ENCODE measurements at places on chromosomes 11 and 22.

- no peak for DNase-seq
Observed at GRCh38 chr11:111019451-111019850, 226.1 kb upstream of the POU2AF2 start.

- no peak for DNase-seq
Observed at GRCh38 chr22:23509571-23510302, 70.4 kb downstream of the IGLL1 start.

- no peak for DNase-seq
Observed at GRCh38 chr22:48803948-48804810, 1023.5 kb downstream of the BRD1 start.

GRCh38 chr11:64967375-64967774 lies 4.5 kb downstream of the MAJIN start:
- no peak for DNase-seq

DNA sequence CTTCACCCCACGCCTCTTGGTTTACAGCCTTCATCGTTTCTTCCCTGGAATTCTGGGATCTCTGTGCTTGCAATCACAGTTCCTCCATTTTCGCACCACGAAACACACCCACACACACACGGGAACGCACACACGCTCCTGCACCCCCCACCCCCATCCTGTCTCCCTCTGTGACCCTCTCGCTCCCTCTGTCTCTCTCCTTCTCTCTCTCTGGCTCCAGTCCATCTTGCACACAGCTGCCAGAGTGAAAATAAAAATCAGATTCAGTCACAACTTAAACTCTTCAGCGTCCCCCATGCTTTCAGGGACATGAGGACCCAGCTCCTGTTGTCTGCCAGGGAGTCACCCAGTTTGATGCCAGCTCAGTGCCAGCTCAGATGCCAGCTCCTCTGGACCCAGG lies 3.0 kb downstream of the GAL start:
- no peak for DNase-seq

GRCh38 chr11:65692367-65692766 lies 19.7 kb upstream of the KAT5 start:
- no peak for DNase-seq

- DNase-seq: no peak
Observed at GRCh38 chr11:65814131-65814985, 19.4 kb upstream of the SNX32 start.

- peak; percentile 23 for DNase-seq
Observed at GRCh38 chr22:26502688-26503561, 9.3 kb downstream of the TFIP11 start.

DNA sequence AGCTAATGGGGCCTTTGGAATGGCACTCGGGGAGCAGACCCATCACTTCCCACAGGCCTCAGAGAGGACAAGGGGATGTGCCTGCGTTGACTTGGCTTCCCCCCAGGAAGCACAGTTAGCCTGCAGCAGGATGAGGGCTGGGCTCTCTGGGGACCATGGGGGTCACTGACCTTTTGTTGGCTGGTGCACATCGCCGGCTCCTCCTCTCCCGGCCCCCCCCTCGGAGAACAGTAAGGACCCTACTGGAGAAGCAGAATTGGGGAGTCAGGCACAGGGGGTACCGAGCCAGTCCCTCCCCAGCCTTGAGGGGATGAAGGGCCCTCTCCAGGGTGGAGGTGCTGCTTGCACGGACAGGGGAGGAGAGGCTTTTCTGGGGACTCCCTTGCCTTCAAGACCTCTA lies 32.8 kb downstream of the NRXN2 start:
- DNase-seq: no peak

DNA sequence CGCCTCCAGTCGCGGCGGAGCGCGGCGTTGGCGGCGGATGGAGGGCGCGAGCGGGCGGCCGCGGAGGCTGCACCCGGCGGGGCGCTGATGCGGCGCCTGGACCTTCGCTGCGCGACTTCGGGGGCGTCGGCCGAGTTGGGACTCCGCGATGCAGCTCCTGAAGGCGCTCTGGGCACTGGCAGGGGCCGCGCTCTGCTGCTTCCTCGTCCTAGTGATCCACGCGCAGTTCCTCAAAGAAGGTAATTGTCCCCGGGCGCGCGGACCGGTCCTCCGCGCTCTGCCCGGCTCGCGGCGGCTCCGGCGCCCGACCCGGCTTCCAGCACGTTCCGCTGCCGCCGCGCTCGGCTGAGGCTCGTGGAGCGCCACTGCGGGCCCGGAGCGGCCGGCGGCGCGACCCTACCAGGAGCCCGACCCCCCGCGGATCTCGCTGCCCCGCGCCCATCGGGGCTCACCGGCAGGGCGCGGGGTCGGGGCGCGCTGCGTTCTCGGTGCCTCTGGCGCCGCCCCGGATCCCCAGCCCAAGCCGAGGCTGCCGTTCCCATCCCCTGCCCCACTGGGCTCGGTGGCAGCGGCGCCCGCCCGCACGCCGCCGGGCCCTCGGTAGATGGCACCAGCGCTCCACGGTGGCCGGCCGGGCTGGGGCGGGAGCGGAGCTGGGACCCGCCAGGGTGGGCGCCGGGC lies 1251.2 kb downstream of the BRD1 start:
- no peak for DNase-seq

DNA sequence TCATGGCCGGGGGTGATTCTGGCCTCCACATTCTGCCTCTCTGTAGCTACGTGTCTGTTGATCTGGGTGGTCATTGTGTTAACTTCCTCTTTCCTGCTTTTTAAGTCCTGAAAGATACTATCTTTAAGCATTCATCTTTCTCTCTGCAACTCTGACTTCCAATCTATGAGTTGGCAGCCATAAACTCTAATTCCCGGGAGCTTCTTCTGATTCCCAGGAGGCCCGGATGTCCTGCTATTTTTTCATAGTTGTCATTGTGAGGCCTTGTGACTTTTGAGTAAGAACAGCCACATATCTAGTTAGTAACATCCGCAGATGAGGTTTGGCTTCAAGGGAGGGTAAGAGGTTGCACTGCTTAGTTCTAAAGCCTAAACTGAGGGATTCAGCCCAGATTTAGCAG lies 107.8 kb downstream of the SYN3 start:
- no peak for DNase-seq

DNA sequence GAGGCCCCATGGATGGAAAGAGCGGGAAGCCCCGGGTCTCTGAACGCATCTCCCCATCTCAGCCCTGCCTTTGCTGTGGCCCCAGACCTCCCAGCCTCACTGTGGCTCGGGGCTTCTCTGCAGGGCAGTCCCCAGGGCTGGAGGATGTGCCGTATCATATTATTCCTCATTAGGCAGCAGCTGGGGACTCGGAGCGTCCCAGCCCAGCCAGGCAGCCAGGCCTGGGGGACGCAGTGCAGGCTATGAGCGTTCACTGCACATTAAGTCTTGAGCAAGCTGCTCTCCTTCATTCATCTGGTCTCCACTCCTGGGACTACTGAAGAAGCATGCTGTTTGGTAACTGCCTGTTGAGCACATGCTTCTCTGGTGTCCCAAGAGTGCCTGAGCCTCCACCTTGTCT lies 226.8 kb upstream of the TBCEL start:
- no peak for DNase-seq

DNA sequence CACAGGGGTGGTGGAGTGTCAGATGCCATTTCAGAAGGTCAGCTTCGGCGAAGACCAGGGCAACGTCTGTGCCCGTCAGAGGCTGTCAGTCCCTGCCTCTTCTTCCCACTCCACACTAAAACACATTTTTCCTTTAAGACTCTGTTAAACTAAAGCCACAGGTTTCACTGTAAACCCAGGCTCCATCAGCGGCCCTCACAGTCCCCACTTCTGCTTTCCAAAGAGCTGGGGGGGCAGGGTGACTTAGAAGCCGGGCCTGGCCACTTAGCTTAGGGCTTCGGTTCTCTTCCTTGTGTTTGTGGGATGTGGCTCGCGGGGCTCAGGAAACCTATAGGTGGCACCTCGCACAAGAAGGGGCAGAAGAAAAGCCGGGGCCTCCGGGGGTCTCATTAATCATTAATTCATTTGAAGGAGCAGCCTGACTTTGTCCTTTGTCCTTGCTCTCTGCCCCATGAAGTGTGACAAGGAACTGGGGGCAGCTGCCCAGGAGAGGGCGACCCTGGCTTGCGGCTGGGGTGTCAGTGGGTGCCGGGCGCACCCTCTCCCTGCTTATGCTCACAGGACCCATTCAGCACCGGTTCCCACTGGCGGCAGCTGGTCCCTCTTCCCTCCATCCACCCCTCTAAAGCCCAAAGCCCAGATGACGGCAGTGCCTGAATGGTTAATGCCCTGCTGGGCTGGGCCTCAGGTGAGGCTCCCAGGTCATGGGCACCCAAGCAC lies 4.1 kb downstream of the SLC25A45 start:
- no peak for DNase-seq

DNA sequence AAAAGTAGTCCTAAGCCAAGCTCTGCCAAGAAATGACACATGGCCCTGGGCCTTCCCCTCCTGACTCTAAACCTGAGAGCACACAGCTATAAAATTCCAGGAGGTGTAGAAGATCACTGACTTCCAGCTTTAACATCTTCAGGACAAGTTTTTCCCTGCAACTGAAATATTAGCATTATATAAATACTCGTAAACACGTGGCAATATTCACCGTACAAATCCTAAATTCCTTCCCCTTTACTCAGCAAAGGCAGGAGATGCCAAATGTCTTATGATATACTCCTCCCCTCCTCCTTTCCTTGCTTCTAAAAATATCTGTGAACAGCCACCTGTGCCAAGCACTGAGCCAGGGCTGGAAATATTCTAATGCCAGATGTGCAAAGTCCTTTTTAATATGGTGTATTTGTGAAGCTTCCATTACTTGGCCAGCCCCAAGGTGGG lies 194.0 kb downstream of the LARGE1 start:
- no peak for DNase-seq

GRCh38 chr11:74933765-74934164 lies 15.1 kb downstream of the XRRA1 start:
- DNase-seq: no peak

- DNase-seq: no peak
Observed at GRCh38 chr11:35761899-35762298, 99.3 kb downstream of the TRIM44 start.

GRCh38 chr11:58059007-58059350 lies 28.2 kb downstream of the OR6Q1 start:
- DNase-seq: peak; percentile 45

- no peak for DNase-seq
Observed at GRCh38 chr22:42317691-42318547, 47.5 kb upstream of the TCF20 start.

GRCh38 chr22:50271519-50271970 lies 1.4 kb upstream of the MAPK11 start:
- no peak for DNase-seq

DNA sequence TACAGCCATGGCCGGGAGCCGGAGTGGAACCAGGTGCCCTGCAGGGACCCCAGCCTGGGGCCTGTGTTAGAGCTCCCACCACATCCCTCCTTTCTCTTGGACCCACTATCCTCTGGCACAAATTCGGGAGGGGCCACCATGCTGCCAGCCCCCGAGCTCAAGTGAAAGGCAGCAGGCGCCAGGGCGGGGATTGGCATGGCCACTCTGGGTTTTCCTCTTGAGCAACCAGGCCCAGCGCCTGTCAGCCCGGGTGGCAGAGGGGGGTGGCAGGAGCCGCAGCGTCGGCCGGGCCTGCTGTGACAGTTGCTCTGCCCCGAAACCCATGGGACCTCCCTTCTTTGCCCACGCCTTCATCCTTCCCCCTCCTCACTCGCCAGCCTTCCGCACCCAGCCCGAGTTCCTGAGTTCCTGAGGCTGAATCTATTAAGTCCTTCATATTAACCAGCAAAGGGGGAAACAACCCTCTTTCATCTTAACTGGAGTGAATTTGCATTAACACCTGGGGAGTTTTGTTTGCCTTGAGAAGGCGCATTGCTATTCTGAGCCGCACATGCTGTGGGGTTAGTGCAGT lies 16.8 kb upstream of the CABP7 start:
- no peak for DNase-seq

DNA sequence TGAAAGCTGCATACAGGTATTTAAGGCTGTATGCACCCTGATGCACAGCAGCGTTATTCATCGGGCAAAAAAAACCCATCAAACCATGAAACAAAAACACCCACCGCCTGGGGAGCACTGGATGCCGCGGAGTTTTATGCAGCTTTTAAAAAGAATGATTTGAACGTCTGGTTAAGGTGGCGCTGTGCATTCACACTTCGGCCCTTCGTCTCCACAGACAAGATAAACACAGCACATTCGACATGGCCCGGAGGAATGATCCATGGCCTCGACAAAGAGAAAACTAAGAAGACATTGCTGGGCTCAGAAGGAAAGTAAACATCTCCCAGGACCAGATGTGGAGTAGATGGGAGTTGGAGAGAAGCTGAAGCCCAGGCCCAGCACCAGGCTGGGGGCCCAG lies 40.8 kb upstream of the GAL start:
- DNase-seq: no peak

GRCh38 chr22:30270832-30271231 lies 4.2 kb upstream of the OSM start:
- DNase-seq: no peak

DNA sequence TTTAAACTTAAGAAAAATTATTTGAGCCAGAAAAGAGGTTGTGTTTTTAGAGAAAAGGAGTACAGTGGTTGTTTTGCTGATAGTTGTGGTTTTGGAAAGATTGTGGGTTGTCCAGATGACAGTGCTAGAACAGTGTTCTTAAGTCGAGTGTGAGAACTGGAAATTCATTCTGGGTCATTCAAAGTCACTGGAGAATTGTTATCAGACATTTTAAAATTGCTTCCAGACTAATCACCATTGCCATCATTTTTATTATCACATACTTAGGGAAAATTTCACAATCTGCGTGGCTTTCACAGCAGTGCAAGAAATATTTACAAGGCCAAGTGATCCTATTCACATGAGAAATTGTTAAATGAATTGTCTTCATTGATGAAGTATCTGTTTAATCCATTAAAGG lies 242.2 kb upstream of the DDI1 start:
- no peak for DNase-seq

DNA sequence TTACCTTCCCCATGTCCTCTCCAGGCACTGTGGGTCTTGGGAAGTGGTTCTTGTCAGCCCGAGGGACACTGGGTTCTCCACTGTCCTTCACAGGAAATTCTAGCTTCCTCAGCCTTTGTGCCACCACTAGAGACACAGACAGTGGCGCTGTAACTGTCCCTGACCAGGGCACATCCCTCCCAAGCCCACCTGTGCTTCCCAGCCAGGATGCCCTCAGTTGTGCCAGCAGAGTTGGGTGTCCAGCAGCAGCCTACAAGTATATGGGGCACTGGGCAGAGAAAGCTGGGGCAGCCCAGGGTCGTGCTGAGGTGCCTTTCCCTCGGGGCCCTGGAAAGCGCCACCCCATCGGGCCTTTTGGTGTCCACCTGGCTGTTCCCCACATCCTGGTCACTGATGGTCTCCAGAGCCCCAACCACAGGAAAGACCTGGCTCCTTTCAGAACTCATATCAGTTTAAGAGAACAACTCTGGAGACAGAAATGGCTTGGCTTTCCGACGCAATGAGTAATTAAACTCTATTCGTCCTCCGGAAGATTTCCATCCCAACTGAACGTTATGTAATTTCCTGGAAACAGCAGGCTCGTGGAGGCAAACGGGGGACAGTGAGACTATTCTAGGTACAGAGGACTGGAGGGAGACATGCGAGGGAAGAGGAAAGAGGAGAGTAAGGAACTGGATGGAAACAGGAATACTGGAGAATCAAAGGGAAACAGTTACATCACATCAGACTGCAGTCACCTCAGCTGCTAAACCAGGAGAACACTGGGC lies 28.6 kb downstream of the PPP2R1B start:
- DNase-seq: no peak

- DNase-seq: no peak
Observed at GRCh38 chr11:45777127-45777969, 27.6 kb upstream of the SLC35C1 start.

GRCh38 chr22:41587347-41587723 lies 2.3 kb downstream of the PMM1 start:
- no peak for DNase-seq

- no peak for DNase-seq
Observed at GRCh38 chr11:61675826-61676225, 4.4 kb upstream of the DAGLA start.

GRCh38 chr22:17095538-17095937 lies 10.7 kb downstream of the IL17RA start:
- no peak for DNase-seq

Data from HTR-8/SVneo (cell line).